CD4-positive, alpha-beta memory T cell (primary cell): ENCODE measurements at places on chromosomes 13 and 19.

- no peak for DNase-seq
- H3K27me3 ChIP-seq = no peaks in the 10 kb centered on the region
- no peaks in the 10 kb centered on the region for H3K36me3 ChIP-seq
These were observed 20.0 kb downstream of the DOCK9 start for GRCh38 chr13:98957731-98958442.

DNA sequence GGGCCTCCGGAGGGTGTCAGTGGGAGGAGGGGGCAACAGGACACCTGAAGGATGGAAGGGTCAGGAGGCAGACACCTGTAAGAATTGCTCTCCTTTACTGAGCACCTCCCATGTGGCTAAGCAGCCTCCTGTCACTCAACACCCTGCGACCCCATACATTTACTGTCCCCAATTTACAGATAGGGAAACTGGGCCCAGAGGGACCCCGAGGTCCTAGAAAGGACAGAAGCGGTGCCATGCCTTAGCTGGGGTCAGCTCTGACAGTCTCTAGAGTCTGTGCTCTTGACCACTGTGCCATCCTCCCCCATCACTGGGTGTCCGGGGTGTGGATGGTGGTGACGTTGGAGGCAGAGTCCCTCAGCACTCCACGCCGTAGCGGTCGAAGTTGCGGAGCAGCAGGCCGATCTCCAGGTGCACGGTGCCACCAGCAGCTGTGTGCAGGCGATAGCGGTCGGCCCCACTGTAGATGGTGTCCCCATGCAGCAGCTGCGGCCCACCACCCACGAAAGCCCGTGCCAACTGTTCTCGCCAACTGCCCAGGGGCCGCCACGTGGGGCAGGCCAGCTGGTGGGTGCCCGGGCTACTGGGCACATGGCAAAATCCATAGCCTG, 726 bp upstream of the TGFB1 start:
- no peaks in the 10 kb centered on the region for H3K36me3 ChIP-seq
- H3K4me3 ChIP-seq = no peak overlapping the region
- peaks cover 64% of the 10 kb centered on the region for H3K4me1 ChIP-seq
- no peak for DNase-seq
- peak overlapping the region; percentile 91 for H3K27ac ChIP-seq

DNA sequence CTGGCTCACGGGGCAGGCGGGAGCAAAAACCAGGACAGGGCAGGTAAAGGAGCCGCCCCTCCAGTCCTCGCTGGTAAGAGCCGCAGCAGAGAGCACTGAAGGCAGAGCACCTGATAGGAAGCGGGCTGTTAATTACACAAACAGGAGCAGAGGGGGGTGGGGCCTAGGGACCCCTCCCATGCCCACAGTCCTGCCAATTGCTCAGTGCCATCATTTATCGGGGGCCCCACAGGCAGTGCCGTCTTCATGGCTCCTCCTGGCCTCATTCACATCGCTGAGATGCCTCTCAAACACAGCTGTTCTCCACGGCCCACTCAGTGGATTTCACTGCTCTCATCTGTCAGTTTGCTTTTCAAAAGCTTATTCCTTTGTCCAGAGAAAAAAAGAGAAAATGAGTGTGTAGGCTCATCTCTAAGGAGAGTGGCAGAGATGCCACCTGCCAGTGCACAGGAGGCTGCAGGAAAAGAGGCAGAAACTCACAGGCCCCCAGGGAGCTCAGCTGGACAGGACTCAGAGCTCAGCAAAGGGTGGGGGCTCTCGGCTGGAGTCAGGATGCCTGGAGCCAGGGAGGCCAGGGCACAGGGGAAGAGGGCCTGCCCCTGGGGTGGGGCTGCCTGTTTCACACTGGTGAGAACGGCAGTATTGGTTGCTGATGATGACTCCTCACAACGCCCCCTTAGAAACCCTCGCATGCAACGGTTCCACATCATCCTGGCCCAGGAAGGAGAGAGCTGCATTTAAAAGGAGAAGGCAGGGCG, 174.6 kb downstream of the COL4A1 start:
- H3K36me3 ChIP-seq = no peaks in the 10 kb centered on the region
- H3K27me3 ChIP-seq = peaks cover 4% of the 10 kb centered on the region
- no peak overlapping the region for H3K4me3 ChIP-seq
- H3K4me1 ChIP-seq = peaks cover 9% of the 10 kb centered on the region
- H3K27ac ChIP-seq = no peak overlapping the region

- H3K4me1 ChIP-seq = no peaks in the 10 kb centered on the region
- DNase-seq = no peak
- H3K4me3 ChIP-seq = no peak overlapping the region
- H3K27ac ChIP-seq = no peak overlapping the region
- no peaks in the 10 kb centered on the region for H3K27me3 ChIP-seq
- no peaks in the 10 kb centered on the region for H3K36me3 ChIP-seq
These were observed 159.9 kb downstream of the MZT1 start for GRCh38 chr13:72567566-72567965.

DNA sequence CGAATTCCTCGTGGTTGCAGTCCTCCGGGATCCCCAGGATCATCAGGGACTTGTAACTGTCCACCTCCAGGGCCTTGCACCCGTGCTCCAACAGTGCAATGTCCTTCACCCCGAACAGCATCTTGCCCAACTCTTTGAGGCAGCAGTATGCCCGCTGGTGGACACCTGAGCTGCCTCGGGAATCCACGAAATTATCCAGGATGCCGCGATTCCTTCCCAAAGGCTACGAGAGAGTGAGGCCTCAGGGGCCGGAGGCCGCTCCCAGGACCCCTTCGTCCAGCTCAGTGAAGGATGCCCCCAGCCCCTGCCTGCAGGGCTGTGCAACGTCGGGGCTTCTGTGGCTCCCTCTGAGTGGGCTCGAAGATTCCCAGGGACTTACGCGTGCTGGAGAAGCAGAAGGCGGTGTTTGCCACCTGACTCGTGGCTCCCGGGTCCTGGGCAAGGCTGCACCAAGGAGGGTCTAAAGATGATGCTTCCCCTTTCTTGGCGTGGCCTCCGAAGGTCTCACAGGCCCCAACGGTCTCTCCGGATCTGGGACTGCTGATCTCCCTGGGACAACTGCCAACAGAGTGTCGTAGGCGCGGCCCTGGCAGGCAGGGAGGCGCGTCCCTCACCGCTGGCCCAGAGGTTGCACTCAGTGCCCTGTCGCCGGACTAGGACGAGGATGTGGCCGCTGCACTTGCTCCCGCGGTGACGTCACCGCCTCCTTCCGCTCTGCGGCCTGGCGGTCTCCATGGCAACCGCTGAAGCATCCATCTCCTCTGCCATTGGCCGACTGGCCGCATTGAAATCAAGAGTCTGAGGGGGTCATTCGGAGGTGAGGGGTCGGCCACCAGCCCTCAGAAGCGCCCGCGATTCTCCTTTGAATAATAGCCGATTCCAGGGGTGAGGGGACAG, at the start of gene PNMA8C:
Gene PNMA8C (minus strand): TSS at position 698 of the 897 bp plus-strand sequence. CDS start 577 bp downstream, at position 121.
- no peaks in the 10 kb centered on the region for H3K36me3 ChIP-seq
- no peak within 1 kb of the TSS for H3K27ac ChIP-seq
- H3K27me3 ChIP-seq = peaks cover 14% of the 10 kb centered on the region
- no peak within 1 kb of the TSS for H3K4me3 ChIP-seq

DNA sequence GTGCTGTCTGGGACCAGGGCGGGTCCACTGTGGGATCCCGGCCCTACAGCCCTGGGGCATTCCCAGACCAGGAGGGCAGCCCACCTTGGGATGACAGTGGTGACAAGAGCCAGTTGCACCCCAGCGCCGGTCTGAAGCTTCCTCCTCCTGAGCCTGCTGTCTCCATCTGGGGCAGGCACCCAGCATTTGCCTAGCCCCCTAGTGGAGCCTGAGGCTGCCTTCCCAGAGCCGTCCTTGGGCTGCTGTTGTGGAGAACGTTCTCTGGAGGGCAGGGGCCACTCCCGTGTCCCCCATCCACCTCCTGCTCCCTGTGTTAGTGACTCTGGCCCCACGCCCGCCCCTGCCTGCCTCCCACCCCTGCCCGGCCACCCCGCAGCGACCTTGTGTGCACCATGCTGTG, 148.5 kb downstream of the KDM4B start:
- no peaks in the 10 kb centered on the region for H3K36me3 ChIP-seq
- H3K4me1 ChIP-seq = no peaks in the 10 kb centered on the region
- H3K4me3 ChIP-seq = no peak overlapping the region

DNA sequence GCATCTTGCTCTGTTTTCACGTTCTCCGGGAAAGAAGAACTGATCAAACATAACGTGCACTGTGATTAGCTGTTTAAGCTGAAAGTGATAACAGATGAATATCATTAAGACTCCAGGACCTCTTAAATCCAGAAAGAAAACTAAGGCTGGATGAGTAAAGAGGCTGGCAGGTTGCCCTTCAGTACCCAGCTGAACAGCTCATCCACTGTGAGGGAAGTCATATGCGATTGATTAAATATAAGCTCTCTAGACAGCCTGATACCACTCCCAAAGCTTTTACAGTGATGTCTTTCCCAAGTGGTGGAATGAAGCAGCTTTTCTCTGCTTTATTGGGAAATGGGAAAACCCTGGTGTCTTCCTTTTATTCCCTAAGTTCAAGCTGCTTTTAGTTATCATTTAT, 116.9 kb downstream of the EFNB2 start:
- no peaks in the 10 kb centered on the region for H3K36me3 ChIP-seq
- no peaks in the 10 kb centered on the region for H3K4me1 ChIP-seq
- DNase-seq = no peak
- H3K27ac ChIP-seq = no peak overlapping the region

DNA sequence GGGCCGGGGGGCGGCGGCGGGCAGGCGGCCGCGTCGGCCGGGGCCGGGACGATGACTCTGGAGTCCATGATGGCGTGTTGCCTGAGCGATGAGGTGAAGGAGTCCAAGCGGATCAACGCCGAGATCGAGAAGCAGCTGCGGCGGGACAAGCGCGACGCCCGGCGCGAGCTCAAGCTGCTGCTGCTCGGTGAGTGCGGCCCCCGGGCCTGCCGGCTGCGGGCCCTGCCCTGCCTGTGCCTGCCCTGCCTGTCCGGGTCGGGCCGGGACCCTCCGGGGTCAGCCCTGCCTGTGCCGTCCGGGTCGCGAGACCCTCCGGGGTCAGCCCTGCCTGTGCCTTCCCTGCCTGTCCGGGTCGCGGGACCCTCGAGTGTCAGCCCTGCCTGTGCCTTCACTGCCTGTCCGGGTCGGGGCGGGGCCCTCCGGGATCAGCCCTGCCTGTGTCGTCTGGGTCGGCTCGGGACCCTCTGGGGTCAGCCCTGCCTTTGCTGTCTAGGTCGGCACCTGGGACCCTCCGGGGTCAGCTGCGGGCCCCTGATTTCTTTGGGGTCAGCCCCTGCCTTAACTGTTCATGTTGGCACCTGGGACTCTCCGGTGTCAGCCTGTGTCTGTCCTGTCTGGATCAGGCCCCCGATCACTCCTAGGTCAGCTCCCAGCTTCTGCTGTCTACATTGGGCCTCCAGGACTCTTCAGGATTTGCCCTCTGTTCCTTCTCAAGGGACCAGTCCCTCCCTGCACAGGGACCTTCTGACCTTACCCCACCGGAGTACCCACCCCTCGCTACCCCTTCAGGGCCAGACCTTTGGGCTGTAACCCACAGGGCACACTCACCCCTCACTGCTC, 659 bp downstream of the GNA11 start:
- no peak overlapping the region for H3K27ac ChIP-seq
- H3K4me1 ChIP-seq = peaks cover 34% of the 10 kb centered on the region
- H3K4me3 ChIP-seq = peak overlapping the region; percentile 23
- no peak for DNase-seq
- no peaks in the 10 kb centered on the region for H3K36me3 ChIP-seq
- H3K27me3 ChIP-seq = peaks cover 6% of the 10 kb centered on the region

- no peak overlapping the region for H3K4me3 ChIP-seq
- H3K27me3 ChIP-seq = no peaks in the 10 kb centered on the region
- no peaks in the 10 kb centered on the region for H3K36me3 ChIP-seq
- no peak overlapping the region for H3K27ac ChIP-seq
- peaks cover 55% of the 10 kb centered on the region for H3K4me1 ChIP-seq
These were observed 6.7 kb downstream of the PPP1R37 start for GRCh38 chr19:45099467-45100191.

DNA sequence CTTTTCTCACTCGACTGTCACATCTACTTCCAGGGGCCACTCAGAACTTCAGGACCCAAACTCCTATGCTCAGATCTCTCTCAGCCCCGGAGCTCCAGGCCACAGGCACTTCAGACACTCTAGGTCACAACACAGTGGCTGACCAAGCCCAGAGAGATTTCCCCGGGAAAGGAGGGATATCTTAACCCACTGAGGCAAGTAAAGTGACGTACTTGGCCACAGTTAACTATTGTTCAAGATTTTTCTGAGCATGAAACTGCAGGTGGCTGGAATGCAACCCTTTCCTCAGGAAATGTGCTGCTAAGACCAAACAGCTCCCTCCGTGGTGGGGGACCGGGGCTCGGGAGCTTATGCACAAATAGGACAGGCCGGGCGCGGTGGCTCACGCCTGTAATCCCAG, 23.9 kb downstream of the OPA3 start:
- H3K4me1 ChIP-seq = peaks cover 33% of the 10 kb centered on the region
- no peak for DNase-seq
- no peak overlapping the region for H3K27ac ChIP-seq
- H3K4me3 ChIP-seq = no peak overlapping the region
- no peaks in the 10 kb centered on the region for H3K27me3 ChIP-seq

DNA sequence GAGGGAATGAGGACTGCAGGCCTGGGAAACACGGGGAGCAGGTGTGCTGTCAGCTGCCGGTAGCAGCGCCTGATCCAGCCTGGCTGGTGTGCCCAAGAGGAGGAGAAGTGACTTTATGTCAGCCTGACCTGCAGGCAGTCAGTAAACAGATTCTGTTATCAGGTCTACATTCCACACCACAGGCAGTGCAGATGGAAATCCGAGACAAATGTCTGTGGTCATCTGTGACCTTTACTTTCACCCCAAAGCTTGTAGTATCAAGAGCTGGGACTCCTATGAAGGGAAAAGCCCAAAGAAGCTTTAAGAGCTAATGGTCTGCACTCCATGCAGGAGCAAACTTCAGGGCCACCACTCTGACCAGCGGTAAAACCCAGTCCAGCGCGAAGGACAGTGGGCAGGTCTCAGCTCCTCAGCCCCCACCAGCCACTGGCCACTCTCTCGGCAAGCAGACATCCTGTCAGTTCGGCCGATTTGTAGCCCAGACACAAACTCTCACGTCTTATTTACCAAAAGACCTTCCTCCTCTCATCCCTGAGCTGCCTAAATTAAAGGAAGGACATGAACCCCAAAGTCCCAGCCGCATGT, 7.7 kb downstream of the EPS15L1 start:
- H3K4me3 ChIP-seq = no peak overlapping the region
- peaks cover 26% of the 10 kb centered on the region for H3K4me1 ChIP-seq
- H3K27ac ChIP-seq = no peak overlapping the region
- DNase-seq = no peak
- H3K36me3 ChIP-seq = no peaks in the 10 kb centered on the region

DNA sequence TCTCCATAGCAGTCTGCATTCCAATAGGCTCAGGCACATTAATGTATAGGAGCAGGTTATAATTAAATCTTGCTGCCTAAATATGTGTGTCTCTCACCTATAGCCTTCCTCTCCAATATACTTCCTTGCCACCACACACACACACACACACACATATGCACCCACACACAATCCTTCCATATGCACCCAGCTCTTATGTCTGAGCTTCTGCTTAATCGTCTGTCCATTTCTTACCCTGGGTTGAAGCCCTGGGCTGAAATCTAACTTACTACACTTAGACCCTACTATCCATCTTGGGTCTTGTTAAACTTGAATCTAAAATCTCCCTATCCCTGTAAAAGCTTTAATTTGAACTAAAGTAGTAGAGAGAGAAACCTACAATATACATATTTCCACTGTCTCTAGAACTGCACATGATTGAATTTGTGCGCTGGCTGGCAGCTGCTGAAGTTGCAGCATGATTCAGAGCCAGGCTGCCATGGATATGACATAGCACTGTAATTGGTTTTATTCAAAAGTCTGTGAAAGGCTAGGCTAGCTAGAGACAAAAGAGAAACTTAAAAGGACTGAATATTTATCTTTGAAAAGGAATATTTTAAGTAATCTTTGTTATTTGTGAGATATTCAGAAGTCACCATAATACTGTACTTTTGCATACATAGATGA, 25.7 kb upstream of the FREM2 start:
- no peaks in the 10 kb centered on the region for H3K4me1 ChIP-seq
- no peak overlapping the region for H3K27ac ChIP-seq
- no peaks in the 10 kb centered on the region for H3K36me3 ChIP-seq
- no peaks in the 10 kb centered on the region for H3K27me3 ChIP-seq
- no peak overlapping the region for H3K4me3 ChIP-seq
- no peak for DNase-seq
